ENCODE measurements at places on chromosomes 7 and 10.

- DNase-seq = no peak
Observed at GRCh38 chr10:19451937-19452336, 364.3 kb upstream of the PLXDC2 start.

DNA sequence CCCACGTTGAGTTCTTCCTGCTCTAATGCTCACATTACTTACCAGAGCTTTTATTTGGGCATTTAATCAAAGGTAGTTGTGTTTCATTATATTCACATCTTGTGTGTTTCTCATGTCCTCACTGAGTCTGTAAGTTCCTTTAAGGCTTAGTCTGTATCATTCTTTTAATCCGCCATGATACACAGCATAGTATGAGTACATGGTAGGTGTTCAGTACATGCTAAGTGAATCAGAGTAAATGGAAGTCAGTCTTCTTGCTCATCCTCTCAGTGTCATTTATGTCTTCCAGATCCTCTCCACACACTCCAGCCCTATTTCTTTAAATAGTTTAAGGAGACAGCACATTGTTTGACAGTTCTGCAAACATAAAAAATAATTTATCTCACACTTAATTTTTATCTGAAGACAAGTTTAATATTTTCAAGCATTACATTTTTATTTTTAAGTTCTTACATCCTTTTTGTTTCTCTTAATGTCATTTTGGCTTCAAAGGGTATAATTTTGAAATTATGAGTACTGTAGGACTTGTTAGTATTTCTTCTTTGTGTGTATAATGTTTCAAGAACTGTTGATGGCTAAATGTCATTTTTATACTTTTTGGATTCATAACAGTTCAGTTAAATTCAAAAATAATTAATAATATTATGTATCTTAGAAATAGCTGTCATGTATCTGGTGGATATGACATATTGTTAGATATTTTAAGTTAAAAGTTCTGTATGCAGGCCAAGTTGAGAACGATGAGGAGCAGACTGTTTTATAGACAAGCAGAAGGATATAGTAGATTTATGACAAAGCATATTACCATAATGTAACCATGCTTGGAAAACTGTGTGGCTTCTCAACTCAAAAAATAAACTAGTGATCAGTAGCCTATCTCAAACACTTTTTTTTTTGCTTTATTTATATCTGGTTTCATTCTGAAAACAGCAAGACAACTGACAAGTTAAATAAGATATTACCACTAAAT, 342.7 kb downstream of the LRMDA start:
- no peak for DNase-seq

DNA sequence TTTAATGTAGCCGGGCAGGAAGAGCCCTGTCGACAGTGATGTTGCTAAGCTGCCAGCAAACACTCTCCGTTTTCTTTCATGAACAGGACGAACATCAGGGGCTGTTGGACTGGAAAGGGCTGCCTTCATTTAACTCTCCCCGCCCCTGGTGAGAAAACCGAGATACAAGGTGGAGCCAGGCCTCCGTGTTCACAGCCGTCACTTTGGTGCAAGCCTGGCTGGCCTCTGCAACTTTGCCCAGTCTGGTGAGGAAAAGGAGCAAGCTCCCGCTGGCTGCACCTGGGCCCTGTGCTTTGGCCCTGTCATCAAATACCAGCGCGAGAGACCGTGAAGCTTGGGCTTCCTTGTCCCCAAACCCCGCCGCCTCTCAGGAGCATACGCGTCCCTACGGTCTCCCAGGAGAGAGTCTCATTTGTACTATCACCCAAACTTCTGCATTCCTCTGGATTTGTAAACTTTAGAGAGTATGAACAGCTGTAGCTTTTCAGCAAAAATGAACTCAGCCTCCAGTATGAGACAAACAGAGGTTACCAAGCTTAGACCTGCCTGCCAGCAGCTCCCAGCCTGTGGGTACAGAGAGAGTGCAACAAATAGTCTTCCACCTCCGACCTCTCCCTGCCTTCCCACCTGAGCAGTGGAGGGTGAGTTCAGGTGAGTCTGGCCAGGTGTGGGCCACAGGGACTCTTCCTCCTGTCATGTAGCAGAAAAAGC, 445.3 kb upstream of the MGMT start:
- DNase-seq = no peak

GRCh38 chr7:24697416-24697815, 59.8 kb downstream of the GSDME start:
- DNase-seq = no peak

GRCh38 chr10:108850138-108850854, 1073.0 kb downstream of the XPNPEP1 start:
- peak; percentile 55 for DNase-seq

- no peak for DNase-seq
Observed at GRCh38 chr10:68067029-68067428, 8.1 kb downstream of the HERC4 start.

DNA sequence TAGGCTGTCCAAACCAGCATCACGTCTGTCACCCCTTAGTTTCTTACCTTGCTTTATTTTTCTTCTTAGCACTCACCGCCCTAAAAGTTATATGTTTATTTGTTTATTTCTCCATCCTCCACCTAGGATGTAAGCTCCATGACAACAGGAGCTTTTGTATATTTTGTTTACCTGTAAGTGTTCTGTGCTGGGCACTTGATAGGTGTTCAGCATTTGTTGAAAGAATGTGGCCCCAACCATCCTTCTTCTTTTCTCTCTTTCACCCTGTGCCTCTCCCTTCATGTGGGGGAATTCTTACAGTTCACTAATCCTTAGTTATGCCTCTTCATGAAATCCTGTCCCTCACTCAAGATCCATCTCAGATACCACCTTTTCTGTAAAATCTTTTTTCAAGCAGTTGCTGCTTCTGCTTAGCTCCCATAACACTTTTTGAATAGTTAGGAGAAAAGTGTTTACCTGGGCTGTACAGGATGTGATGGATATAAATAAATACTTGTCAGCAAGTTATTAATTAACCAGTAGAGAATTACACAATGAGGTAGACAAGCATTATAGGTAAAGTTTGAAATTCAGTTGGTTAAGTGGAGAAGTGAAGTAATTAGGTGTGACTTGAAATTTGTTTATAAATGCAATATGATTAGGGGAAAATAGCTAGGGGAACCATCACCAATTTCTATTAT, 9.7 kb downstream of the AHR start:
- no peak for DNase-seq

GRCh38 chr7:85474234-85474633, 287.4 kb upstream of the SEMA3D start:
- no peak for DNase-seq

GRCh38 chr7:36407636-36408550, 18.2 kb downstream of the ANLN start:
- DNase-seq = no peak

DNA sequence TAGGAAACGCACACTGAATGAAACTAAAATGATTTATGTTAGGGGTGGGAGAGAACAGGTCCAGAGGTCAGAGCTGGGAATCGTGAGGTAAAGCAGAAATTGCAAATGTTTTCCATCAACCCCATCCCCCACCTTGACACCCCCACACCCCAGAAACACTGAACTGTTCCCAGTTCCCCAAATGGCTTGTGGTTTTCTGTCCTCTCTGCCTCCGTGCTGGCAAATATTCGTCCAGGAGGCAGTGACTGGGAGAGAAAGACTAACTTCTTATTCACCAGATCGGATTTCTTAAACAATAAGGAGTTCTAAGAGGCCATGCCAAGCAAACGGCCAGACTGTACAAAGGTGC, 730 bp upstream of the RASSF4 start:
- peak; percentile 39 for DNase-seq

GRCh38 chr10:86755454-86755739, 1.0 kb upstream of the BMPR1A start:
- no peak for DNase-seq

- DNase-seq = no peak
Observed at GRCh38 chr10:67663449-67664087, 32.4 kb downstream of the CTNNA3 start.

- no peak for DNase-seq
Observed at GRCh38 chr7:77907281-77907680, 108.7 kb downstream of the PHTF2 start.

- no peak for DNase-seq
Observed at GRCh38 chr7:7228472-7228871, 46.1 kb downstream of the C1GALT1 start.

DNA sequence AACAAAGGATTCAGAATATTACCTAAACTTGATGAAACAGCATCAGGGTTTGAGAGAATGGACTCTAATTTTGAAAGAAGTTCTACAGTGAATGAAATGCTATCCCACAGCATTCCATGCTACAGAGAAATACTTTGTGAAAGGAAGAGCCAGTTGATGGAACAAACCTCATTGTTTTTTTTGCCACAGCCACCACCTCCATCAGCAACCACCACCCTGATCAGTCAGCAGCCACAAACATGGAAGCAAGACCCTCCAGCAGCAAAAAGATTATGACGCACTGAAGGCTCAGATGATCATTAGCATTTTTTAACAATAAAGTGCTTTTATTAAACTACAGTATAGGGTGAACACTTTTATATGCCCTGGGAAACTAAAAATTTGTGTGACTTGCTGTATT, 98.7 kb downstream of the LRRC4 start:
- no peak for DNase-seq

DNA sequence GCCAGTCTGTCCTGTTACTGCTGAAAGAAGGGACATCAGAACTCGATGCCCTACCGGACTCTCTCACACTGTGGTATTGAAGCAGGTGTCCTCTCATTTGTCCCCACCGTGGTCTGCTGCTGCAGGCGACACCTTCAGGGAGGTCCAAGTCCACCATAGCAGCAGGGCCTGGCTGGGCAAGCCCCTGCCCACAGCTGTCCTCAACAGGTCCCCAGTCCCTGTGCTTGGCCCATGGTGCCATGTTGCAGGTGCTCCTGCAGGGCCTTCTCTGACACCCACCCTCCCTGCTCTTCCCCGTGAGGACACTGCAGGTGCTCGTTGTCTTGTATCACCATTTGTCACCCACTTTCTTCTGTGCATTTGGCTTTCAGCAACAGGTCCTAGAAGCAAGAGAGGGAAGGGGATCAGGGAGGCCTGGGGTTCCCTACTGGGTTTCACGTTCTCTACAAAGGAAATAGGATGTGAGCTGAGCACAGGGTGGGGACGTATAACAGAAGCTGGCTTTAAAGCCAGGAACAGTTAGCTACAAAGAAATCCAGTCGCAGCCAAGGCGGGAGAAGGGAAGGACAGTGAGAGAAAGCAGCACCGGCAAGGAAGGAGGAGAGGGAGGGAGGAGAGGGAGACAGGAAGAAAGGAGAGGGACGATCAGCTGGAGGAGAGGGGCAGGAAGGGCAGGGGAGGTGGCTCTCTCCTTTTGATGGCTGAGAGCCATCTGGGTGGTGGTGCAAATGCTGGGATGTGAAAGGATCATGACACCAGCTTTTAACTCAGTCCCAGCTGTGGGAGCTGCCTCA, 117.7 kb upstream of the FRMD4A start:
- DNase-seq = no peak

- DNase-seq = no peak
Observed at GRCh38 chr7:73521636-73522104, 423 bp downstream of the BAZ1B start.

- peak; percentile 30 for DNase-seq
Observed at GRCh38 chr7:158470336-158470735, 117.3 kb downstream of the PTPRN2 start.

DNA sequence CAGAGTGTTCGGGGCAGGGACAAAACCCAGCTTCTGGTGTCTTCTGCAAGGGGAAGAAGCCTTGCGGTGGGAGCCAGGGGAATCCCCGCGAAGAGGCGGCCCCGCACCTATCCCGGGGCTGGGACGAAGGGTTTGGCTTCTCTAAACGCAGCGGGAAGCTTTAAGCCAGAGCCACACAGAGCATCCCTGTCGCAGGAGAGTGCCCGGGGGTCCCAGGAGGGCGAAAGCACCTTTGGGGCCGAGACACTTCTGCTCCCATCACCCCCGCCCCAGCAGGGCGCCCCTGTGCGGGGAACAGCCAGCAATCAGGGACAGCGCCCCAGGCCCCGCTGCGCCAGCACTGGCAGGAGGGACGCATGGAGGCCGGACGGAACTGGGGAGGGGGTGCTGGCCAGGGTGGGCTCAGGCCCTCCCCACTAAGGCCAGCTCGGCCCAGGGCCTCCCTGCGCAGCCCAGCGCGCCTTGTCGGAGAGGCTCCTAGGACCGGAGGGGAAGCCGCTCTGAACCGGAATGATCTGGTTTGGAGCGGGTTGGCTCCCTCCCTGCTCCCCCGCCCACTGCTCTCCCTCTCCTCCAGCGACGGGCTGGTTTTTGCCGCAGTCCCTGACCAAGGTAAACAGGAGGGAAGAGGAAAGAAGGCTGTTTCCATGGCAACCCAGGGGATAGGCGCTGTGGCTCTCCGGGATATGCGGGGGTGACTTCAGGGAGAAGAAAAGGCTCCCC, 63.9 kb downstream of the TMEM209 start:
- DNase-seq = no peak

DNA sequence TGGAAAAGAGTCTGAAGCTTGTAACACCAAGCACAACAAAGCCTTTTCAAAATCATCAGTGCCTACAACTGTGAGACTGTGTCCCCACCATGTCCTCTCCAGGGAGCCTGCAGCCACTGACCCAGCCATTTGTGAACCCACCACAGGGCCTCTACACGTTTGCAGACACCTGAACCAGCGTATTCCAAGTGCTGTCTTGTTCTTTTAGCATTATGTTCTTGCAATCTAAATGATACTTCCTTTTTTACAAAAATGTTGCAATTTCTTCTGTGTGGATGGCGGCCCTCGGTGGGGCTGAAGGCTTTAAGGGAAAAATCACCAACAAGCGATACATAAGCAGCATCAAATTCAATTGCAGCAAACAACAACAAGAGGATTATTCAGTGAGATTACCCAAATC, 403.2 kb upstream of the MGMT start:
- DNase-seq = no peak

DNA sequence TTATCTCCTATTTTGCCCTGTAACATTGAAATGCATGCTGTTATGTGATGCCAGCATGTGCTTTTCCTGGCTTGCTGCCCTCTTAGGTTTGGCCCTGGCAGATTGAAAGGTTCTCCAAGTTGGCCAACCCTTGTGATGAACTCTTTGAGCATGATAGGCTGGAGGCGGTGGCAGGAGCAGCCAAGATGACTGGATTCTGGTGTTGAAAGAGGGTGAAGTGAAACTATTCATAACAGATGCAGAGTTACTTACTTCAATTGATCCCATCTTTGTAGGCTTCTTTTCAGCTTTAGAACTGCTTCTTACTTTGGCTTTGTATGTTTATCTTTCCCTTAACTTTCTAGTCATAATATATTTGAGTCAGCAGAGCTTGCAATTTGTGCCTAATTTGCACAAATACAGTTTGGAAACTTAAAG, 57.6 kb downstream of the BICC1 start:
- peak; percentile 81 for DNase-seq

- DNase-seq = peak; percentile 70
Observed at GRCh38 chr7:23679898-23680413, at the start of gene FAM221A. Gene FAM221A, plus strand, starts transcription at chr7:23680199. Its CDS starts 20 bp downstream, at chr7:23680219.

All from MV-4-11 (cell line).